ENCODE measurements at places on chromosomes 4 and X.

DNA sequence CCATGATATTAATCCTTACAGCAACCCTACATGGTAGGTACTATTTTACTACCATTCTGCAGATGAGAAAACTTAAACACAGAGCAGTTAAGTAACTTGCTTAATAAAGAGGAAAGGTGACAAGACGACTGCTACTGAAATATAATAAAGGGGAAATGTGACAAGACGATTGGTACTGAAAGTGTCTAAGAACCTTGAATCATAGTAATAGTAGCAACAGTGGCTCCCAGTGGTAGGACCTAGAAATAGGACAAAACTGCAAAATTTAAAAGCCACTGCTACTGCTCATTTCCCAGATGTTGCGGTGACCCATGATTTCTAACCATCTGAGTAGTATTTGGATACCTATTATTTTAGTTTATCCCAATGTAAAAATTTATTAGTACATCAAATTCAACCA, 89.5 kb downstream of the TASL start:
- no peak for DNase-seq

DNA sequence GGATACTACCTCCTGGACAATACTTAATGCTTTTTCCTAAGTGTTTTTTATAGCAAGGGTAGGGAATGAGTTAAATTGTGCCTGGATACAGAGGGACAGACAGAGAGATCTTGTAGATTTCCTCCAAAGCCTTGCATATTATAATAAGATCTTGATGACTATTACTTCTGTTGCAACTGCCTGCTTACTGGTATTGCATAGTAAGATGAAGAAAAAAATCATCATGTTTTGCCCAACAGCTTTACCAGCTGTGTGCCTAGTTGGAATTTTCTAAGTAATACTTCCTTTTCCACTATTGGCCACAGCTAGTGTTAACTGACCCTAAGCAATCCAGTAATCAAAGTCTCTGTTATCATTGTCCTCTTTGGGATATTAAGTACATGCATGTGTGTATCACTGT, 139.0 kb downstream of the DCK start:
- no peak for DNase-seq

DNA sequence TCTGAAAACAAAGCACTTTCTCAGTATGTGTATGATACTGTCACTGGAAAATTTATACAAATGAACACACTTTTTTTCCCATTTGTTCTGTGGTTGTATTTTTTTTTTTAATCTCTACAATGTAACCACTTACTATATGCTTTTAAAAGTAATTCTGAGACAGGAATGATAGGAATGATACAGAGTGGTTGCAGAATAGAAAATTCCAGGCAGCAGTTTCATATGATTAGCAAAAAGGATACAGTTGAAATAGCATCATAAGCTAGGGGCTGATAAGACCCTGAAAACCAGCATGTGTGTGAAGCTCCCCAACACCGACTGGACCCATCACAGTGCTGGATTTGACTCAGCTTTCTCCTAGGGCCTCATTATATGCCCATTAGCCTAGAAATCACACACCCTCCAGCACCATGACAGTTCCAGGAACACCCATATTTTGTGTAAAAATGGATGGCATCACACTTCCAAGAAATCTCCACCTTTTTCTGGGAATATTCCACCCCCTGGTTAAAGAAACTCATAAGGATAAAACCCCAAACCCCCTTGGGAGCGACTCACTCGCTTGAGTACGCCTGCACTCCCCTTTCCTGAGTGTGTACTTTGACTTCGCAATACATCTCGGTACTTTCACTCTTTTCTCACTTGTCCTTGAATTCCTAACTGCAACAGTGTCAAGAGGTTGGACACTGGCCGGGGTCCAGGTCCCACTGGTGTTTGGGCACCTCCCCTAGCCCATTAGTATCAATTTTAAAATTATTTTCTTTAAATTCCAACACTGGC, 77.4 kb upstream of the AGA start:
- DNase-seq = no peak

- DNase-seq = peak; percentile 37
Measured at GRCh38 chr4:167233685-167234315, 494 bp downstream of the SPOCK3 start.
